ENCODE measurements at places on chromosomes 16 and 17. TPM values are rescaled to one million over a fixed set of nuclear protein-coding genes. Genes with fewer than 3 reads are reported as not detected.

Gene TPSG1
- total RNA-seq, result not detected

Gene SOX9
- total RNA-seq, result 43.2 TPM

Gene KRT39
- total RNA-seq, result not detected

Gene FAM20A
- total RNA-seq, result 1.7 TPM

Gene P2RX1
- 0.22 TPM for total RNA-seq

Gene TBX6
- 2.7 TPM for total RNA-seq

Gene STH
- total RNA-seq, result not detected

Gene ST6GALNAC2
- total RNA-seq, result 1.5 TPM

Gene TAOK2
- total RNA-seq, result 51.3 TPM

Gene CTRB2
- not detected for total RNA-seq

Gene TMEM235
- 1.5 TPM for total RNA-seq

Gene VASN
- total RNA-seq, result 37.6 TPM

DNA sequence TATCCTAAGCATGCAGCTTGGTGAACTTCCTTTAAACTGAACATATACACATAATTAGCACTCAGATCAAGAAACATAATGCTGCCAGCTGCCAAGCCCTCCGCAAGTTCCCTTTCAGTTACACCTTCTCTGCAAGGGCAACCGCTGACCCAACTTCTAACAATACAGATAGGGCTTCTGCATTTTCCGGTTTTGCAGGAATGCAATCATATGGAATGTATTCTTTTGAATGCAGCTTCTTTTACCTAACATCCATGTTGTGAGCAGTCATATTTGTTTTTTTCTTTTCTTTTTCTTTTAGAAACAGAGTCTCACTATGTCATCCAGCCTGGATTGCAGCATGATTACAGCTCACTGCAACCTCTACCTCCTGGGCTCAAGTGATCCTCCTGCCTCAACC, 110.7 kb downstream of the GSG1L start:
- DNase-seq, result no peak

- DNase-seq, result no peak
These were observed 72.3 kb downstream of the C17orf67 start for GRCh38 chr17:56761387-56761786.

DNA sequence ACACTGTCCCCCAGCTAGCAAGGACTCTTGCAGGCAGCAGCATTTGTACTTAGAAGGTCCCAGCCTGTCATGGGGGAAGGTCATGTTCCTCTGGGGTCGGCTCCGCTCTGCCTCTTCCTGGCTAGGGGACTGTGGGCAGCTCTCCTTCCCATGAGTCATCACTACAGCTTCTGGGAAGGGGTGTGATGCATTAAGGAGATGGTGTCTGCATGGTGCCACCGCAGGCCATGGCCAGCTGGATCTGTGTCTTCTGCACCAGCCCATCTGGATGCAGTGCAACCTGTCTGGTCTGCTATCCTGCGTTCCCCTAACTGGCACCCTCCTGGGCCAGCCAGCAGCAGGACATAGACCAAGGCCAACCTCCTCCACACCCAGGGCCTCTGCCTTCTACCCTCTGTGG, 6.3 kb downstream of the STARD3 start:
- DNase-seq, result no peak

DNA sequence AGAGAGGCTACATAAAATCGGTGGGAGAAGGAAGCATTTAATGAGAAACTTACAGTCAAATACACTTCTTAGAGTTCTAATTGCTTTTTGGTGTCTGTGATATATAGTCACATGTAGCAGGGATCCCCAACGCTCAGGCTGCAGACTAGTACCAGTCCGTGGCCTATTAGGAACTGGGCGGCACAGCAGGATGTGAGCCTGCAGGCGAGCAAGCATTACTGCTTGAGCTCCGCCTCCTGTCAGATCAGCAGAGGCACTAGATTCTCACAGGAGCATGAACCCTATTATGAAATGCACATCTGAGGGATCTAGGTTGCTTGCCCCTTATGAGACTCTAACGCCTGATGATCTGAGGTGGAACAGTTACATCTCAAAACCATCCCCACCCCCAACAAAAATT, 158.5 kb downstream of the TANC2 start:
- no peak for DNase-seq

DNA sequence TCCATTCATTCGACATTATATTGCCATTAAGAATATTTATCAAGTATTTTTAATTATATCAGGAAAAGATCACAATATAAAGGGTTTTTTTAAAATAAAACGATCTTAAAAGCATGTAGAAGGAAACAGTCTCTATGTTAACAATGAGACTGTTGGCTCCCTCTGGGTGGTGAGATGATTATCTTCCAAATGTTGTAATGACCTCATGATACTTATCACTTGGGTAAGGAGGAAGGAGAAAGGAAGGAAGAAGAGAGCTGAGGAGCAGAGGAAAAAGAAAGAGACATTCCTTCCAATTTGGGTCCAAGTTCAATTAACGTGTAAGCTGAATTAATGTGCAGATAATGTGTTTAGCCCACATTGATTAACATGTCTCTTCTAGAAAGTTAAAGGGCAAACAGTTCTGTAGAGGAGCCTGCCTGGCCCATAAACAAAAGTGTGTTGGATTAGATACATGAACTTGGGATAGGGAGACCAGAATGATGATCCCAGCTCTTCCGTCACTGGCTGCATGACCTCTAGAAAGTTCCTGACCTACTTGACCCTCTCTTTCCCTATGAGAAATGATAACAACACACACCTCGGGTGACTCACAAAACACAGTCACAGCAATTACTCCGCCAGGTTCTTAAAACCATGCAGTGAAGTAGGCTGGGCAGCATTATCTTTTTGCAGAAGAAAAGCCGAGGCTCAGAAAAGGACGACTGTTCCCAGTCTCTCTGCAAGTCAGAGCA, 32.0 kb downstream of the PIMREG start:
- DNase-seq, result no peak

- no peak for DNase-seq
These were observed 46.2 kb downstream of the ZFPM1 start for GRCh38 chr16:88499292-88499691.

DNA sequence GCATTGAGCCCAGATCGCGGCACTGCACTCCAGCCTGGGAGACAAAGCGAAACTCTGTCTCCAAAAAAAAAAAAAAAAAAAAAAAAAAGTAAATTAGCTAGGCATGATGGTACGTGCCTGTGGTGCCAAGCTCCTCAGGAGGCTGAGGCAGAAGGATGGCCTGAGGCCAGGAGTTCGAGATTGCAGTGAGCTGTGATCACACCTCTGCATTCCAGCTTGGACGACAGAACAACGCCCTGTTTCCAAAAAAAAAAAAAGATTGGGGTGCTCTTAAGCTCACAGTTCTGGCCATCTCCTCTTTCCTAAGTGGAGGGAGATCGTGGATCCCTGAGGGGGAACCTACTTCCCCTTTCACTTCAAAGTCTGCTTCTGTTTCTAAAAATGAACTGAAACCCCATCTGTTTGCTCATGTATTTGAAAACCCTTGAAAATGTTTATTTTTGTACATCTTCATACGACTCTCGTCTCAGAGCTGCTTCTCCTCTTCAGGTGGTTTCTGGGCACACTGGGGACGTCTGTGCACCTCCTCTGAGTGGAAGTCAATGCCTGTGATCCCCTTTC, 138.8 kb downstream of the PRKCA start:
- DNase-seq, result no peak

- no peak for DNase-seq
These were observed 146.3 kb upstream of the PIRT start for GRCh38 chr17:10984220-10984619.

DNA sequence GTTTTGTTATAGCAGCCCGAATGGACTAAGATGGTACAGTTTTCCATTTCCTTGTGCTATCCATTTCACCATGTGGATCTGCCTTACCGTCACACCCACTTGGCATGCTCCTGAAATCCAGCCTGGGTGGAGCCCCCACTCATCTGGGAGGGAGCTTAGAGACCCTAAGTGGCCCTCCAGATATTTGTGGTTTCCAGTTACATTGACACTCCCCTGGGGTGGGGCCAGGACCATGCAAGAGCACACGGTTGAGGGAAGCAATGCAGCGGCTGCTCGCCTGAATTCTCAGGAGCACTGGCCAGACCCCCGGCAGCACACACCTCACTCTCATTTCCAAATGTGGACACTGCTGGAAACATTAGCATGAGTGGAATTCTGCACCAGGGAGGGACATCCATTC, 231.1 kb downstream of the UTP18 start:
- no peak for DNase-seq

DNA sequence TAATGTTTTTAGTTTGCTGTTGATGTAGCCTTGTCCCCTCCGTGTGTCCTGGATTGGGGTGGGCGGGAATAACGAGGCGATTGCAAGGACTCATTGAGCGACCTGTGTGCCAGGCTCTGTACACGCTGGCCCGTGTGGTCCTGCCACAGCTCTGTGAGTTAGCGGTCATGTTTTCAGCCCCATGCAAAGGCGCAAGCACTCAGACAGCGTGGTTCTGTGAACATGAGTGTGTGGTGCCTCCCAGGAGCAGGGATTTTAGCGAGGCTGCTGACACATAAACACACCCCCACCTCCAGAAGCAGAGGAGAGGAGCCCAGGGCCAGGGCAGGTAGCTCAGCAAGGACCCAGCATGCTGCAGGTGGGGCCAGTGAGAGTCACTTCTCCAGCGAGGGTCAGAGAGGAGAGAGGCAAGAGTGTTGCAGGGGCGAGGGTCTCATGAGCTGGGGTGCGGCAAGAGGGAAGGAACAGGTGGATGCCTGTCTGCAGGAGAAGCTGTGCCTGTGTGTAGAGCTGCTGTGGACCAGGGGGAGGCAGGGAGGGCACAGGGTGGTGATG, 115.3 kb downstream of the OR1D5 start:
- DNase-seq, result no peak

- no peak for DNase-seq
These were observed 34.8 kb downstream of the MPRIP start for GRCh38 chr17:17077101-17077500.

GRCh38 chr17:81723651-81724209, 11.6 kb downstream of the SLC25A10 start:
- no peak for DNase-seq

GRCh38 chr16:4871071-4871470, 23.8 kb downstream of the UBN1 start:
- DNase-seq, result no peak

DNA sequence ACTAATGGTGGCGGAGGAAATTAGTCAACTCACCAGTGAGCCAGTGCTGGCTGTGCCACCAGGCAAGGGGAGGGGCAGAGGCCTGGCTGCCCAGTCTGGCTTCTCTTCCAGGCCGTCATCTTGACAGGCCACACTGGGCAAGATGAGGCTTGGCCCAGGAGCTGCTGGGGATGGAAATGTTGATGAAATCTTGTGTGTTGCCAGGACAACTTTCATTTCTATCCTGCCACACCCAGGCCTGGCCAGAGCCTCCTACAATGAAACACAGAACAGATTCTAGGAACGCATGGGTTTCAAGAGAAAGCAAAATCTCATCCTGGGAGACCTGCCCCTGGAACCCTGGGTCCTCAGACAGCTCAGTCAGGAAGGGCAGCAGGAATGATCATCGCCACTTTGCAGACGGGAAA, 9.3 kb downstream of the HEXIM2 start:
- DNase-seq, result no peak

GRCh38 chr17:48132385-48132784, 24.8 kb downstream of the SNX11 start:
- no peak for DNase-seq

DNA sequence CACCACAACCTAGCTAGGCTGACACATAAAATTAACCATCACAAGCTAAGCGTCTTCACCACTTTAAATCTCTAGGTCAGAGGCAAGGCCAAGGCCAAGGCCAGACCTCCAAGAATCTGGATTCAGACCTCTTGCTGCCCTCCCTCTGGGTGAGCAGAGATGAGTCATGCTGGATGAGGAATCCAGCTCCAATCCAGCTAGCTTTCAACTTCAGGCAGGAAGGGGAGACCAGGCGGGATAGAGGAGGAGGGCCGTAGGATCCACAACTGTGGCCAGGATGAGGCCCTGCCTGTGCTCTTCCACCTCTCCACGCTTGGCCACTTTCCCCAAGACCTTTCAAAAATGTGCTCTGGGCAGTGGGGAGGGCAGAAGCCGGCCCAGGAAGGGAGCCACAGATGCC, 14.7 kb downstream of the LRRC75A start:
- no peak for DNase-seq

DNA sequence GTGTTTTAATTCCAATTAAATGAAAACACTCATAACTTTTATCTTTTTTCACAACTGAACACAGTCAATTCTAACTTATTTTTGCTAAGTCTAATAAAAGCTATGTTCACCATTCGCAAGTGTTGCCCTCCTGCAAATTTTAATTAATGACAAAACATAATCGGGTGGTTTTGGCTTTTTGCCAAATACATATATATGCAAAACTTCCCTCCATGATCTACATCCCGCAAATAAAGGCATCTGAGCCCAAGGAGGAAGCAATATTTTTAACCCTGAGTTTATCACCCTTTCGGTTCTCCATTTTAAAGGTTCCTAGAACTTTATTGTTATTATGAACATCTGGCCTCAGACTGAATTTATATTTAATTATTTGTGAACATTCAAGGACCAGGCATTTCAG, 507.9 kb downstream of the CDH13 start:
- no peak for DNase-seq

DNA sequence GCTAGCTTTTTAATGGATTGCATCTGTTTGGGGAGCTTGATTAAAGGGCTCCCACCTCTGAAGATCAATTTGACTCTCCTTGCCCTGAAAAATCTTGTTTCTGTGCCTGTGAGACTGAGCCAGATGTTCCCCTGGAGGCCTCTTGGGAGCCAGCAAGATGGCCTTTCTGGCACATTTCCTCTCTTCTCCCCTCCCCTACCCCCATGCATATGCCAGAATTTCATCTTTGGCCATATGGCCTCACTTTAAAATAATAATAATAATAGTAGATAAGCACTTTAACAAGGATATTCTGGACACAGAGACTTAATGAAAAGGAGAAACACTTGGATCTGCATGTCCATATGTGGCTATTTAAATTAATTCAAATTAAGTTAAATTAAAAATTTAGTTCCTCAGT, 144.1 kb upstream of the CES5A start:
- no peak for DNase-seq

GRCh38 chr16:27356794-27357193, 43.0 kb downstream of the IL4R start:
- no peak for DNase-seq

- DNase-seq, result no peak
These were observed 18.8 kb downstream of the MPP2 start for GRCh38 chr17:43888548-43888947.
